ENCODE measurements at places on chromosomes 3 and 15.

- no peak for DNase-seq
Observed at GRCh38 chr15:64396789-64397188, 9.2 kb downstream of the TRIP4 start.

- no peak for DNase-seq
Observed at GRCh38 chr3:12345141-12345561, 56.3 kb downstream of the PPARG start.

DNA sequence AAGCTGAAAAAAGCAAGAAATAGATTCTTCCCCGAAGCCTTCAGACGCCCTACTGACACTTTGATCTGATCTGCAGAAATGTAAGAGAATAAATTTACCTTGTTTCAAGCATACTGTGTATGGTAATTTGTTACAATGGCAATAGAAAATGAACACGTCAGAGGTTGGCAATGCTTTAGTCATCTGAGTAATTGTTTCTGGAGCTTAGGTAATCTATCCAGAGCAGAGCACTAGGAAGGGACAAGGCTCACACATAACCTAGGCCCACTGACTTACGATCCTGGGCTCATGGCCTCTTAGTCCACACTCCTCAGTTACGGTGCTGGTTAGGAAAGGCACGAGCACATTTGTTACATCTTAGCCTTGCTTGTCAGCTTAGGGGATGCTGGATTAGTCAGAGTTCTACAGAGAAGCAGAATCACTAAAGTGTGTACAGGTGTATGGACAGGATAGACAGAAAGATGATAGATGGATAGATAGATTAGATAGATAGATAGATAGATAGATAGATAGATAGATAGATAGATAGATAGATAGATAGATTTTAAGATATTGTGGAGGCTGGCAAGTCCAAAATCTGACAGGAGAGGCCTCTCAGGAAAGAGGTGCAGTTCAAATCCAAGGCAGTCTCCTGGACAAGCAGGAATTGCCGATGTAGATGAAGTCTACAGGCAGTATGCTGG is 46.8 kb upstream of the TBC1D23 start:
- DNase-seq: no peak

DNA sequence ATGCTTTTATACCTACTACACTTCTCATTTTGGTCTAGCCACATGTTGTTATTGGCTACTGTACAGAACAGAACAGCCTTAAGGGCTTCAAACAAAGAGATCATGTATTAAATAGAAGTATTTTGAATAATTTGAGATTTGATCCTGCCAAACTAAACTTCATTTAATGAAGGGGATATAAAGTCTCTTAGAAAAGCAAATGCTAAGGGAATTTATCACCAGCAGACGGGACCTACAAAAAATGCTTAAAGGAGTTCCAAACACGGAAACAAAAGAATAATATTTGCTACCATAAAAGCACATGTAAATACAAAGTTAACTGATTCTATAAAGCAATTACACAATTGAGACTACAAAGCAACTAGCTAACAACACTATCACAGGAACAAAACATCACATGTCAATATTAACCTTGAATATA is 23.6 kb upstream of the FMN1 start:
- DNase-seq: no peak
